Right ventricle myocardium inferior (tissue), 1 donor: ENCODE measurements at places on chromosomes 1 and 21. TPM values are rescaled to one million over a fixed set of nuclear protein-coding genes. Genes with fewer than 3 reads are reported as not detected.

Gene THEM5
- total RNA-seq, result not detected

Gene SELE
- total RNA-seq, result 0.87 TPM

Gene TCHH
- not detected for total RNA-seq

Gene RXRG
- 3.1 TPM for total RNA-seq

Gene HFM1
- 1.6 TPM for total RNA-seq

Gene OR2M3
- total RNA-seq, result not detected

Gene CHIT1
- 0.51 TPM for total RNA-seq
